Stimulated activated CD4-positive, alpha-beta T cell treated with anti-CD3 and anti-CD28 coated beads, TNF-alpha, amount 100 ng/mL, for 4 hours (primary cell): ENCODE measurements at places on chromosomes 7 and 10.

DNA sequence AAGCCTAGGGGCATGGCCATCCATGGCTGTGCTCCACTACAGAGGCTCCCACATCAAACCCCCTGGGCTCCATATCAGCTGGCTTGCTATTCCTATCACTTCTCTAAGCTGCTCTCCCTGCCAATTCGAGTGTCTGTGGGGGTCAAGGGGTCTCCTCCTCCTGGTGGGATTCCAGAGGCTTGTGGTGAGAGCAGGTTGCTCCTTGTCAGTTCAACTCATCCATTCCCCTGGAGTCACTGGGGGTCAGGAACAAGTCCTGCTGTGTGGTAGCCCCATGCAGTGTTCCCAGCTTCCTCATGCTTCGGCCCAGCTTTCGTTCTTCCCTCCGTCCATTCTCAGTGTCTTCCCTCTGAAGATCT, 86.6 kb upstream of the UNC5B start:
- DNase-seq: no peak

DNA sequence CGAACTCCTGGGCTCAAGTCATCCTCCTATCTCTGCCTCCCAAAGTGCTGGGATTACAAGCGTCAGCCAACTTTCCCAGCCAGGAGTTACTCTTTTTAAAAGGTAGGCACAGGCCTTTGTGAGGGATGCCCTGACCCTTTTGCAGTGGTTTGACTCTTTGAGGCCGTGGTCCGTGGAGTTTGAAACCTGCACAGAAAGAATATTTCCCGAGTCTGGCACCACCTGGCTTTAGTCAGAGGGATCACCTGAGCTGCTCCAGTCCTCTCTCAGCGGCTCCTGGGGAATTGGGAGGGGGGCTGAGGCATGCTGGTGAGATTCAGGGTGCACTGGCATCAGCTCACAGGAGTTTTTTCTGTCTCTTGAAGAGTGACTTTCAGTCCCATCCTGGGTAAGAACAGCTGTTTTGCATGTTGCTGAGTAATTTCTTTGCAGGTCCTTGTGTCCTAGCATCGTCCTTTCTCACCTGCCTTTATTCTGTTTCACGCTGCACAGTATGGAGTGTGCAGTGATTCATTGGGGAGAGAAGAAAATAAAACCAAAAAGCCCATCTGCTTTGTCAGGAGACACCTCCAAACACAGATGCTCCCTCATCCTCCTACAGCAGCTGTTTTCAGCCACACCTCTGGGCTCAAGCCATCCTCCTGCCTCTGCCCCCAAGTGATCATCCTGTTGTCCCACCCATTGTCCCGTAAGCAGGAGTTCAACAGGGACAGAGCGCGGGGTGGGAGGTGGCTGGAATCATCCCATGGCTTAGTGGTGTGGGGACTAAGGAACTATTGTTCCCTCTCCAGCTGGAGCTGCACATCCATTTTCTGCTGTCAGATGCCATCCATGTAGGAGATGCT, 284.7 kb downstream of the CAMK1D start:
- DNase-seq: no peak

DNA sequence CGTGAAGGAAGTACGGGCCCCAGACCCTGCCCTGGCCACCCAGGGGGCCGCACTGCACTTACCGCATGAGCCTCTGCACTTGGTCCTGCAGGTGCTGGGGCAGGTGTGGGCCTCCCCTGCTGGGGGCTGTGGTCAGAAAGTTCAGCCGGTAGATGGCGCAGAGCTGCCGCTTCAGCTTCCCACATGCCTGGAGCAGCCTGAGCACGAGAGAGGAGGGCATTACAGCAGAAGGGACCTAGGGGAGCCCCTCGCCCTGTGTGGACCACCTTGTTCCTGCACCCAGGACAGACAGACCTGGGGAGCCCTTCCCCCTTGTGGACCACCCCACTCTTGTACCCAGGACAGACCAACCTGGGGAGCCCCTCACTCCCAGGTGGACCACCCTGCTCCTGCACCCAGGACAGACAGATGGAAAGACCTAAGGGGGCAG, 8.7 kb upstream of the PYROXD2 start:
- DNase-seq: no peak

GRCh38 chr10:102776779-102777456, 33.2 kb downstream of the WBP1L start:
- no peak for DNase-seq

DNA sequence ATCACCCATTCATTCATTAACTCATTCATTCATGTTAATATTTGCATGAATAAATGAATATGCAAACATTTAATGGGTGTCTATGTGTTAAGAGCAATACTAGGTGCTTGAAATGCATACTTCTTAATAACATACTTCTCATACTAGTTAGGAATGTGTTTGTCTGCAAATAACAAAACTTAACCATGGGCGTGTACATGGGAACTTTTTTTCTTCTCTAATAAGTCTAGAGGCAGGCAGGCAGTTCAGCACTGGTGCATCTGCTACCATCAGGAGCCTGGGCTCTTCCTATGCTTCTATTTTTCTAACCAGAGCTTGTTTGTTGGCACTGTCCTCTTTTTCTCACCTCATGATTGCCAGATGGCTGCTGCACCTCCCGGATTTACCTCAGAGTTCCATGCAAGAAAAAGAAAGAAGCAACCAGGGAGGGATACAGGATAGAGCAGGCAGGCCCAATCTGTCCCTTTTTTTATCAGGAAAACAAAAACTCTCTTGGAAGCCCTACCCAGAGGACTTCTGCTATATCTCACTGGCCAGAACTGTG, 22.7 kb downstream of the CDHR3 start:
- no peak for DNase-seq

GRCh38 chr7:157827863-157828160, 491.0 kb downstream of the DNAJB6 start:
- no peak for DNase-seq

- DNase-seq: no peak
Observed at GRCh38 chr10:30467651-30468338, 33.8 kb downstream of the MAP3K8 start.

- no peak for DNase-seq
Observed at GRCh38 chr10:18401416-18402195, 249.8 kb downstream of the NSUN6 start.

- DNase-seq: no peak
Observed at GRCh38 chr7:41656366-41656765, 46.5 kb downstream of the INHBA start.

DNA sequence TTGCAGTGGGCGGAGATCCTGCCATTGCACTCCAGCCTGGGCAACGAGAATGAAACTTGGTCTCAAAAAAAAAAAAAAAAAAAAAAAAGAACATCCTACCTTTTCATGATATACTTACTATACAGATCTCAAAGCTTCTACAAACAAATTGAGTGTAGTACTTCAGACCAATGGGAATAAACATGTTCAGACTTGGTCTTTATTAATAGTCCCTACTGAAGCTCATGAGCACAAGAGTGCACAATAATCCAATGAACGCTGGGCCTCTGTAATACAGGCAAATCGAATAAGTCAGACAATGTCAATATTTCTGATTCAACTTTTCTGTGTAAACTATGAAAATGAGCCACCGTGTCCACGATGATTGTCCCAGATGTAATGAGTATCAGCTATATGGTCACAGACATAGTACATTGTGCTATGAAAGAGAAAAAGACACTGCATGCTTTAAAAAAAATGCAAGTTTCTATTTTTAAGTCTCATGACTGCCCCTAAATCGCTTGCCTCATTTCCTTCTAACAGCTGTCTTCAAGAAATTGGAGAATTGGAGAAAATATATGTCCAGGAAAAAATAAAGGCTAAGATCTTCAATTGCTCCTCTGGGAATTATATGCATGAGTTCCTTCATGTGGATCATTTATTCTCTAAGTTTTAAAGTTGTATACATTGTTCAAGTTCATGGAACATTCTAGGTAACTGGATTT, 64.0 kb upstream of the CTTNBP2 start:
- no peak for DNase-seq
